ENCODE measurements at places on chromosomes 2 and 18. TPM values are rescaled to one million over a fixed set of nuclear protein-coding genes. Genes with fewer than 3 reads are reported as not detected.

Gene DNAJC5G
- 0.19 TPM for total RNA-seq

Gene CHAC2
- 3.1 TPM for total RNA-seq

Gene EN1
- total RNA-seq = 2.4 TPM

Gene AOX1
- total RNA-seq = 333 TPM

Gene OR6B2
- total RNA-seq = not detected

Gene UBR3
- total RNA-seq = 54.2 TPM

Gene HOXD8
- total RNA-seq = 30.6 TPM

Gene FER1L5
- total RNA-seq = not detected

Gene CCT4
- total RNA-seq = 86.9 TPM

Gene CDC42EP3
- total RNA-seq = 95.3 TPM

Gene MYCN
- total RNA-seq = 1.1 TPM

Gene XIRP2
- 0.42 TPM for total RNA-seq

Gene CYP26B1
- 5.0 TPM for total RNA-seq

Gene IL1F10
- total RNA-seq = not detected

Gene CASP10
- total RNA-seq = 12.7 TPM

Gene POMC
- total RNA-seq = 1.9 TPM

Gene NYAP2
- not detected for total RNA-seq

Gene OSR1
- 74.0 TPM for total RNA-seq

Gene CIDEA
- not detected for total RNA-seq

Gene ECEL1
- total RNA-seq = 2.8 TPM

Gene G6PC2
- total RNA-seq = not detected

Gene UPP2
- total RNA-seq = not detected

Gene ALPP
- total RNA-seq = not detected
